ENCODE measurements at places on chromosomes 4 and X.
A peak's percentile ranks its signal among the peaks of the same experiment; 100 is the strongest.

DNA sequence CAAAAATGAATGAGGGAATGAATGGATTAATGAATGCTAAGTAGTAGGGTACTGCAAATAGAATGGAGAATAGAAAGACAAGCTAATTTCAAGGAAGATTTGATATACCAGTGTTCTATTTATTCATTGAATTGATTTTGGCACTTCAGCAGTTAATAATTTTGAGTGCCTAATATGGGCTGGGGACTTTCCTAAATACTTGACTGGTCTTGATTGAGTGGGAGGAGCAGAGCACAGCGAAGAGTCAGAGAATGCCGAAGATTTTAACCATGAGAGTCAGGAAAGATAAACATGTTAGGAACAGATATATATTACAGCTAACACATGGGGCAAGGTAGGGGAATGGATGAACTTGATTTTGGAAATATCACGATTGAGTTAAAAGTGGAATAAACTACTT, 10.6 kb downstream of the IL15 start:
- no peak for DNase-seq

DNA sequence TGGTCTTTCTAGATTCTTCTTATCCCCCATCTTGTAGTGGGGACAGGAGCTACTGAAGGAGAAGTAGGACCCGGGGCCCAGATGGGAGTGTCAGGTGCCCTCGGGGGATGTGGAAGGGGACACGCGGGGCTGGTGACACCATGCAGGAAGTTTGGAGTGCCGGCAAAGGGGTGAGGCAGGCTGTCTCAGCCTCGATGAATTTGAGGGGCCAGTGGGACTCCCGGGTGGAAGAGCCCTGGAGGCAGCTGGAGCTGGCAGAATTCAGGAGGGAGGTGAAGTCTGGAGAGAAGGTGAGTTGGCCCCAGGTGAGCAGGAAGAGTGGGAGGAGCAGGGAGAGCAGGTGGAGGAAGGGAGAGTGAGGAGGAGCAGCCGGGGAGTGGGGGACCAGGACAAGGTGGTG, 101.7 kb downstream of the CPZ start:
- no peak for DNase-seq

DNA sequence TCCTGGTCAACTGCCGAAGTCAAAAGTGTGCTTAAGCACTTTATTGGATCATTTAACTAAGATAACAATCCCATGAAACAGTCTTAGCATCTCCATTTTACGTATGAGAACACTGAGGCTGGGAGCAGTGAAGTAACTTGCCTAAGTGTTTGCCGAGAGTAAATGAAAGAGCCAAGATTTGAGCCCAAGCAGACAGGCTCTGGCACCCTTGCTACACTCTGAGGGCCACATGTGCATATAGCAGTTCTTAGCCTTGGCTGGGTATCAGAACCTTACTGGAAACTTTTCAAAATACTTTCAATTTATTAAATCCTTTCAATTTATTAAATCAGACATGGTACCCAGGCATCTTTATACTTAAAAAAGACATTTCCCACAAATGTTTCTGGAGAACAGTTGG, 225.9 kb downstream of the NR3C2 start:
- DNase-seq, result no peak

DNA sequence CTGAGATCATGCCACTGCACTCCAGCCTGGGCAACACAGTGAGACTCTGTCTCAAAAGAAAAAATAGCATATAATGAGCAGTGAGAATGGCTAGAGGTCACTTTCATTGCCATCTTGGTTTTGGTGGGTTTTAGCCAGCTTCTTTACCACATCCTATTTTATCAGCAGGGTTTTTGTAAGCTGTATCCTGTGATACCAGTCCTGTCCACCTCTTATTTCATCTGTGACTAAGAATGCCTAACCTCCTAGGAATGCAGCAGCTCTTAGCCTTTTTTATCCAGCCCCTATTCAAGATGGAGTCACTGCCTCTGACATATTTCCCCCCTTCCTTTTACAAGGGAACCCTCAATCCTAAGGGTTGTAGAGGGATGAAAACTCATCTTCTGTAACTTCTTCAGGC, 26.1 kb upstream of the IGFBP7 start:
- no peak for DNase-seq

DNA sequence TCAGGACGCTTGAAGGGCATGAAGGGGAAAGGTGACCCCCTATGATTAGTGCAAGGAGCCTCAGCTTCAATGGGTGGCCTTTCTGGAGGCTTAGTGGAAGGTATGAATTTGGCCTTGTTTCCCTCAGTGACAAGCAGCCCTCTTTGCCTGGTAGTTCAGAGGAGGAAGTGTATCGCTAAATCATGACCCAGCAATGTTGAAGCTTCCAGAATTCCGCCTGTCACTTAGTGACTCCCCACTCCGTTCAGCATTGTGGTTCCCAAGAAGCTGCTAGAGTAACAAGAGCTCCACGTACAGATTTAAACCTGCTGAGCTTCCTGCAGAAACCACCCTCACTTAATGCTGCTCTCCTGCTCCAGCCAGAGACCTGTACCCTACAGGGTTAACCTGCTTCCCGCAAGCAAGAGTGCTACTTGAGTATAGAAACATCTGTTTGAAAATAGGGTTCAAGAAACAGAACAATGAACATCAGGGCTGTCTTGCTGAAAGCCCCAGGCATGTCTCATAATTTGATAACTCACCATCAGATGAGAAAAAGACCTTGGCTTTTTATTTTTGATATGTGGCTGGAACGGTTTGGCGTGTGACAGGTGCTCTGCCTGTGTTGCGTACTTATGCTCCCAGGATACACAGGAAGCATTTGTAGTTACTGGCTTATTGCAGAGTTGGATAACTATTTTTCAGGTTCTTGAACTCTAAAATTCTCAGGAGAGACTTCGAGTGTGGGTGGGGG, 105.2 kb downstream of the UCHL1 start:
- no peak for DNase-seq

- no peak for DNase-seq
Observed at GRCh38 chrX:111823128-111823527, 52.9 kb upstream of the TRPC5OS start.

- DNase-seq, result peak; percentile 11
Observed at GRCh38 chr4:98260047-98260578, 1.1 kb upstream of the RAP1GDS1 start.

DNA sequence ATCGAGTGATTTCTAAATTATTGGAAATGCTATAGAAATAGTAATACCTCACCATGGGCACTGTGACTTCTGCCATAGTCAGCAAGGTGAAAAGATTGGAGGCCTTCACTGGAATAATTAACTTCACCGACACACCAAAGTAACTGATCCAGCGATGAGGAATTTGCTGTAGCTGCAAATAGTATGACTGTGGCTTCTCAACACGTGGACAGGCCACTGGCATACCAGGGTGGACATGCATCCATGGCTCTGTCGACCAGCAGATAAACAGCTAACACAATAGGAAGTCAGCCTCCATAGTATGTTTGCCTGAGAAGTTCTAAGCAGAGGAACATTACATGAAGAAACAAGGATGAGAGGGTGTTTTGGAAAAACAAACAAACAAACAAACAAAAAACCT, 10.9 kb upstream of the FAT4 start:
- no peak for DNase-seq

GRCh38 chrX:134632355-134632754, 25.9 kb downstream of the PLAC1 start:
- no peak for DNase-seq

- no peak for DNase-seq
Observed at GRCh38 chr4:140719022-140719421, 37.2 kb downstream of the TBC1D9 start.

GRCh38 chr4:11106190-11106589, 322.5 kb downstream of the HS3ST1 start:
- no peak for DNase-seq

GRCh38 chr4:7753931-7754465, 185.7 kb downstream of the AFAP1 start:
- no peak for DNase-seq

DNA sequence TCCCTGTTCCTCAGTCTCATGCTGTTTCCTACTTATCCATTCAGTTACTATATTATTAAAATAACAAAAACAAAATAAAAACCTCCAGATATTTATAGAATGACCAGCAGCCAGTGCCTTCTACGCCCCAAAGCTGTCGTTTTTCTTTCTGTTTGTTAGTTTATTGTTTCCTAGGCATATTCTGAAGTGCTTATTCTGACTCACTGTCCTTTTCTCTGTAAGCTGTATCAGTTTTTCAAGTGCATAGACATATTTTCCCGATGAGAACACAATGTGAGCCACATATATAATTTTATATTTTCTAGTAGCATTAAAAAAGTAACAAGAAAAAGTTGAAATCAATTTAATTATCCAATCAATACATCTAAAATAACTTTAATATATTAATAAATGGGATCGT, 2158.6 kb upstream of the TENM3 start:
- DNase-seq, result no peak

GRCh38 chr4:141706445-141706844, 70.1 kb downstream of the IL15 start:
- DNase-seq, result no peak

GRCh38 chrX:127085939-127086338, 266.4 kb downstream of the PRR32 start:
- DNase-seq, result no peak

- no peak for DNase-seq
Observed at GRCh38 chr4:61451935-61452334, 251.8 kb downstream of the ADGRL3 start.

DNA sequence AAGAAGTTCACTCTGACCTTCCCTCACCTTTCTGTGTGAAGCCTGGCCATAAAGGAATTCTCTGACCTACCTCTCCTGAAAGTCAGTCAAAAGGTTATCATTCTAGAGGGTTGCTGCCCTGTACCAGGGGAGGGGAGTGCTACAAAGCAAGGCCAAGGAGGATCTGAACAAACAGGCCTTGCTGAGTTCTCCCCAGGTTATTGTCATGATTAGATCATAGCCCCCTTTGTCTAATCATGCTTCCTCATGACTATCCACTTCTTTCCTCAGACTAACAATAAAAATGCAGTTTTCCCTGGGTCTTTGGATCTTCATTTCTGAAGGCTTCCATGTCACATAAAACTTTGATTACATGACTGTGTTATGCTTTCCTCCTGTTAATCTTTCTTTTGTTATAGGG, 472.0 kb downstream of the IQCM start:
- DNase-seq, result no peak

DNA sequence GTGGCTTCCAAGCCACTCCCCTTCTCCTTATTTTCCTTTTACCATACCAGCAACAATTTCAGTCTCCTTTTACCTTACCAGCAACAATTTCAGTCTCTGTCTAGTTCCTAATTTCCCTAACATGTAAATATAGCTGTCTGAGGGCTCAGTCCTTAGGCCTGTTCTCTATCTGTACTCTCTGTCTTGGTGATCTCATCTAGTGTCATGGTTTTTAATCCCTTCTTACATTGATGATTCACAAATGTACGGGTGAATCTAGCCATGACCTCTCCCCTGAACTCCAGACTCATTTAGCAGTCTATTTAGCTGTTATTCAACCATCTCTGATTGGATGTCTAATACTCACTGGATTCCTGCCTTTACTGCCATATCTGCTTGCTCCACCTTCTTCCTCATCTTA, 7.2 kb downstream of the IL15 start:
- DNase-seq, result no peak

DNA sequence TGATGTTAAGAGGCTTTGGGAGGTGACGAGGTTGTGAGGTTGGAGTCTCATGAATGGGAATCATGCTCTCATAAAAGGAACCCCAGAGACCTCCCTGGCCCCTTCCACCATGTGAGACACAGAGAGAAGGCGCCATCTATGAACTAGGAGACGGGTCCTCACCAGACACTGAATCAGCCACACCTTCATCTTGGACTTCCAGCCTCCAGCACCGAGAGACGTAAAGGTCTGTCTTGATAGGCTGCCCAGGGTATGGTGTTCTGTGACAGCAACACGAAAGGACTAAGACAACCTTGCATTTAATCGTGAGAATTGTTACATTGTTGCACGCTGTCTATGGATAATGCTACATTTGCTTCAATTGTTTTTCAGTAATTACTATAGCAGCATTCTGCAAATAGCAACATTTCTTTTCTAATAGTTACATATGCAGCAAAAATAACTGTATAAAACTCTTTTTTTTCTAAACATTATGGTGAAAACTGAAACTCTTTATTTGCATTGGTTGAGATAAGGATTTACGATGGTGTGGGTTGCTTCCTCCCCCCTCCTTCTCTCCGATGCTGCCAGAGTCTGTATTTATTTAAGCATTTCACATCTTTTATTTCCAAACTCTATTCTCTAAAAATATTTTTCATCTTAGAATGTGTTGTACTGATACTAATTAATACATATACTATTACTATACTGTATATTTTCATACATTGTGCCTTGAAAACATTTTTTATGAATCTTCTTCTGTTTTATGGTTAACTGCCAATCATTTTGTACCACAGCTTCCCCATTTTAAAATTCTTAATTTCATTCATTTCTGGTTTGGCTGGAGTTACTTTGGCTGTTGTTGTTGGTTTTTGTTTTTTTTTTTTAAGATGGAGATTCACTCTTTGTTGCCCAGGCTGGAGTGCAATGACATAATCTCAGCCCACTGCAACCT, 26.4 kb upstream of the AKAP17A start:
- no peak for DNase-seq

GRCh38 chrX:57070185-57070984, 51.0 kb downstream of the SPIN2B start:
- no peak for DNase-seq

DNA sequence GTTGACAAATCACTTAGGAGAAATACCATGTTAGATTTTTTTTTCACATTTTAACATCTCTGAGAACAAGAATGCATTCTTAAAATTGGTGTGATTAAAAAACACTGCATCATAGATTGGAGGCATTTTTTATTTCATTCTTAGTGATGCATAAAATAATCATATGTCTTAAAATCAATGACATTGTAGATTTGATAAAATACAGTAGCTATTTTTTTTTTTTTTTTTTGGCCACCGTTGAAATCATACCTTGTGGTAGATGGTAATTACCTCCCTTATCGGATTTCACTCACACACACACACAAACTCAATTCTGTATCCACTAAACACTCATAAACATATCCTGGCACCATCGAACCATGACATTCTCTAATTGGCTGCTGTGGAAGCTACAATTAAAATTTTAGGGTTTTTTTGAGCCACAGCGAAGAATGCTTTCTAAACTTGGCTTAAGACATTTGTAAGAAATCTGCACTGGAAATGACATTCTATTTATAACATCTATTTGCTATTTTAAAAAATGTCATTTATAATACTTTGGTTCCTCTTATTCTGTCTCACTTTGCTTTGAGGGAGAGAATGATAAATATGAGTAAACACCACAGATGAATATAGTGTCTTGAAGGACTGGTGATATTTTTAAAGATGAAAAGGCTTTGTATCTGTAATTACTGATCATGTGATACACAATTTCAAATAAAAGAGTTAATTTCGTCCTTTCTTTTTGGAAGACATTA, 60.1 kb downstream of the CCSER1 start:
- no peak for DNase-seq
